ENCODE measurements at places on chromosomes 1 and 21.

- no peak for DNase-seq
These were observed 64.6 kb downstream of the SLC66A1 start for GRCh38 chr1:19376428-19377372.

- no peak for DNase-seq
These were observed 106.3 kb downstream of the SETD4 start for GRCh38 chr21:35954066-35954465.

- DNase-seq: no peak
These were observed 17.1 kb downstream of the ETS2 start for GRCh38 chr21:38822778-38823238.

DNA sequence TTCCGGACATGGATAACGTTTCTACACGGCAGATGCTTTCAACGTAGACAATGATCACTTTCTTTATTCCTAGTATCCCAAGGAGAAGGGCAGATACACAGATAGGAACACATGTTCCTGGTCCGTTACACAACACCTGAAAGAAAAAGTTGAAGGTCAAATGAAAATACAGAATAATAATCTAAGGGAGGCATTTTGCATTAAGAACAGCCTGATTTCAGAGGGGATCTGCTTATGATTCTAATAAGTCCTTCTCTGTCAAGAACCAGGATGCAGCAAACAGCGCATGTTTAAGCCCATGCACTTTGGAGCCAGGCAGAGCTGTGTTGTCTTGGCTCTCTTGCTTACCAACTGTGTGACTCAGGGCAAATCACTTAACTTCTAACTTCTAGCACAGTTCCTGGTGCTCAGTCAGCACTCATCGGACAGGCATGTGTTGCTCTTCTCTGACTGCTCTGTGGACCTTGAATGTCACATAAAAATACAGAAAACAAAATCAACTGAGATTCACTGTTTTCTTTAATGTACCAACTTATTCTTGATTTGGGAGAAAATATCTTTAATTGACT is 56.3 kb upstream of the CNN3 start:
- DNase-seq: no peak

- DNase-seq: no peak
These were observed 77.8 kb downstream of the TMEM53 start for GRCh38 chr1:44596511-44596910.

DNA sequence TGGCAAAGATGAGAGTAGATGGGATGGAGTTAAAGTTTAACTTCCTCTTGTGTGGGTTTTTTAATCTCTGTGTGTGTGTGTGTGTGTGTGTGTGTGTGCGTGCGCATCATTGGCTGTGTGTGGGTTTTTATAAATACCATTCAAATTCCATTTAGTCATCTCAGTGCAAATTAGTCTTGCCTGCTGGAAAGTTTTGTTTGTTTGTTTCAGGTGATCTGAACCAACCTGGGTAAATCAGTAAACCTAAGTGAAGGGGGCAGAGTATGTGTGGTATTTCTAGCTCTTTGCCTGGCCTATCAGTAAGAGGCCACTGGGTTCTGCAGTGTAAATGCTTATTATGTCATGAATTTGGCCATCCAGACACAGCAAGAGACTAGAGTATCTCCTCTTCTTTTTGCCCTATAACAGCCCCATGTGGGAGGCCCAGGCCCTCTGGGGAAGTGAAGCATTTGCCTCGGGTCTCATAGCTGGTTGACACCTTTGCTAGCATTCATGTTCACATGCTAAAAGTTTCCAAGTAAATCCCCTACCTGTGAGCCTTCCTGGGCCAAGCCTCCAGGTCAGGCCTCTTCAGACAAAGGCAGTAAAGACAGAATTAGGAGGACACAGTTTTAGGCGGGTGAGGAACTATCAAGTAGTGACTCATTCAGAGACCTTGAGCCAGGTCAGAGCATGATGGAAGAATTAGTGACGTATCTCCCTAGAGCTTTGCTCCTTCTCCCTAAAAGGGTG is 14.7 kb downstream of the INTS3 start:
- no peak for DNase-seq

GRCh38 chr1:186474208-186474607 is 13.3 kb upstream of the PDC start:
- no peak for DNase-seq

Data from NCI-H446 (cell line).